Activated CD4-positive, alpha-beta memory T cell treated with anti-CD3 and anti-CD28 coated beads for 36 hours (primary cell): ENCODE measurements at places on chromosomes 11 and 22. TPM values are rescaled to one million over a fixed set of nuclear protein-coding genes. Genes with fewer than 3 reads are reported as not detected.

Gene SLN
- total RNA-seq: not detected

Gene C11orf42
- total RNA-seq: not detected

- DNase-seq: no peak
Measured at GRCh38 chr11:47688111-47688510, 27.1 kb downstream of the AGBL2 start.

Gene BIRC3
- total RNA-seq: 135 TPM

Gene TH
- not detected for total RNA-seq

- DNase-seq: no peak
Measured at GRCh38 chr11:108929241-108929640, 264.4 kb downstream of the DDX10 start.
